ENCODE measurements at places on chromosomes 12 and 14.

DNA sequence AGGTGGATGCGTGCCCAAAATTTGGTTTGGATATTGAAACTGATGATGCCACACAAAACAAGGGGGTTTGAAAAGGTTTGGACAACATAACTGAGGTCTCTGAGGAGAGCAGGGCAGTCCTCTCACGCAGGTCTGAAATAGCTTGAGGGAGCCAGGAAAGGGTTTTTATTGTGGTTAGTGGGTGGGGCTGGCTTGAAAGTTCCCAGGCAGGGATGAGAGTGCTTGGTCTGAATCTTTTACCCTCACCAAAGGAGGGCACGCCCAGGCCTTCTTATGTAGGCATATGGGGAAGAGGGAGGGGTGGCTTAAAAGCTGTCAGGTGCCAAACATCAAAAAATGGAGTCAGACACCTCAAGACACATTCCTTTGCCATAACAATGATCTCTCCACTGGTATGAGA is 493.1 kb upstream of the CCDC196 start:
- no peak for DNase-seq

DNA sequence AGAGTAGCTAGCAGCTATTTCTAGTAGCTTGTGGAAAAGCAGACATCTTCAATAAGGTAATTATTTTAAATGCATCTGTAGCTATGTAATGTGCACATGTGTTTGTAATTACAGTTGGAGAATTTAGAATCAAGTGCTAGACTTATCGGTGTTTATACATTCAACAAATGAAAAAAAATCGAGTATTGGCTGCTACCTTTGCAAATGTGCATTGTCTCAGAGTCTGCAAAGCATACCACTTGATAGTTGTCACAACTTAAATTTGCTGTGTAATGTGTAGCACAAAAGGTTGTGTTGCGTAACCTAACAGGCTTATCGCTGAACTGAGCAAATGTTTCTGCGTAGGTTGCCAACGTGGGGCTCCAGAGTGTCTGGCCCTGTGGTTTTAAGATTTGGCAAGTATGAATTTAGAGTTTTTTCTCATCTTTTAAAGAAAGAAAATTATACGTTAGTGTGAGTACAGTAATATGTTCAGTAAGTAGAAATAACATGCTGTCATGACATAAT is 44.3 kb downstream of the TMTC2 start:
- no peak for DNase-seq

DNA sequence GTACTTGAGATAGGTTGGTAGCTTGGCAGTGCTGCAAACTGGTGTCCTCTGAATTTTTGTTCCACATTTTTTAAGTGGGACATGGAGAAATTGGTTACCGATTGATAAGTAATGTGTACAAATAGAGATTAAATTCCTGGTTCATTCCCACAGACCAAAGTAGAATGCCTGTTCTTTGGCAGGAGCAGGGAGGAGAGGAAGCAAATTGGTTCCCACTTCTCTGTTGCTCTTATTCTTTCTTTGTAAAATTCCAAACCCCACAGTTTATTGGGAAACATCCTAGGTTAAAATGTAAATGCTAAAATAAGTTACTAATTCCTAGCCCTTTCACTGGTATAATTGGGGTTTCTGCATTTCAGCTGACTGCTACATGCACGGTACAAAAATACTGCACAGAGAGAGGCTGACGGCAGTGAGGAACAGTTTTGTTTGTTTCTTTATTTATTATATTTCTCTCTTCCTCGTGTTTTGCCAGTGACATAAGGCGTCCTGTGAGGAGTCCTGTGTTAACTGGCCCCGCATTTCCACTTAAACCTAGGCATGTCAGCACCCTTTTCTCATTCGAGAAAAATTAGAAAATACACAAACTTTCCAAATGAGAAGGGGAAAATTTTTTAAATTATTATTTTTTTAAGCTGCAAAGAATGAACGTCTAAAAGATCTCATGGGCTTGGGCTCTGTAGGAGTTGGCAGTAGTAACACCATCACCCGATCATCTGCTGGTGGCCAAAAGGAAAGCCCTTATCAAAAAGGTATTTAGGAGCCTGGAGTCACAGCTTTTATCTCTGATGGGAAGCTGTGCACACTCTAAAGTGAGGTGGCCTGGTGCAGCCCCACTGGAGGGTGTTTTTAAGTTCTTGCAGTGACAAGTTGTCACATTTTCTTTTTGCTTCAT is 25.4 kb upstream of the BCL7A start:
- no peak for DNase-seq

- no peak for DNase-seq
Measured at GRCh38 chr12:48980953-48981756, 3.0 kb downstream of the WNT1 start.

DNA sequence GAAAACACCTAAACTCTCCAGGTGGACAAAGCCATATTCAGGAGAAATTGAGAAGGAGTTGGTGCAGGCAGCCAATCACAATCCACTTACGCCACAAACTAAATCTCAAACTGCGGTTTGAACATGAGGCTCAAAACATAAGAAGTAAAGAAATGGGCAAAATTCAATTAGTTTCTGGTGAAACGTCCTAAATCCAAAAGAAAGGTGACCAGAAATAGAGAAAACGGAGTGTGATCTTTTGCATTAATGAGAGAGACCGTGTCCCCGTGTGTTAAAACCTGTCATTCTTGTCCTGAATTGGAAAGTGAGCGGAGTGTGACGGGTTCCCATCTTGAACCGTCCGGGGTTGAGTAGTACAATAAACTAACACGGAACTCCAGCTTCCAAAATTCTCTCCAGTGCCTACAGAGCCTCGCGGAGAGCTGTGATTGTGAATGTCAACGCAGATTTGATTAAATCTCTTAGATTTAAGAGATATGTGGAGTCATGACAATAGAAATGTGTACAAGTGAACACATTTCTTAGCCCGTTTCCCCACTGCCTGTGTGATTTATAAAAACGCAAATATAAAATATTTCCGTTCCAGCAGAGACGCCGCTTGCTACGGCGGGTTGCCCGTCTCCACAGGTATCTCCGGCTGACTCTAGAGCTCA is 595 bp upstream of the METAP2 start:
- DNase-seq = peak; percentile 22

DNA sequence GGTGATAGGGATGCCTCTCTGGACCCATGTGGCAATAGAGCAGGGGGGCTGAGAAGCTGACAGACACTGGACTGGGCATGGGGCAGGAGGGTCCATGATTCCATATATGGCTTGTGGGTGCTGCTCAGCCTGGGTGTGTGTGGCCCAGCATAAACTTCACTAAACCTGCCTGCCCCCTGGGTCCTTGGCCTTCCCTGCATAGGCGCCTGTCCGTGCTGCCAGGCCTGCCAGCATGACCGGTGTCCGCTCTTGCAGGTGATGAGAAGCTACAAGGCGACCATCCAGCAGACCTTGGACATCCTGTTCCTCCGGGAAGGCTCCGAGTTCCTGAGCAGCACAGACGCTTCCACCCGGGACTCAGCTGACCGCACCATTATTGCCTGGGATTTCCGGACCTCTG is 61.6 kb downstream of the BEGAIN start:
- no peak for DNase-seq

GRCh38 chr14:47392326-47392725 is 283.1 kb downstream of the MDGA2 start:
- no peak for DNase-seq

GRCh38 chr12:92432724-92433441 is 269.9 kb upstream of the PLEKHG7 start:
- no peak for DNase-seq

GRCh38 chr12:46534327-46534840 is 161.8 kb upstream of the SLC38A2 start:
- DNase-seq = no peak

DNA sequence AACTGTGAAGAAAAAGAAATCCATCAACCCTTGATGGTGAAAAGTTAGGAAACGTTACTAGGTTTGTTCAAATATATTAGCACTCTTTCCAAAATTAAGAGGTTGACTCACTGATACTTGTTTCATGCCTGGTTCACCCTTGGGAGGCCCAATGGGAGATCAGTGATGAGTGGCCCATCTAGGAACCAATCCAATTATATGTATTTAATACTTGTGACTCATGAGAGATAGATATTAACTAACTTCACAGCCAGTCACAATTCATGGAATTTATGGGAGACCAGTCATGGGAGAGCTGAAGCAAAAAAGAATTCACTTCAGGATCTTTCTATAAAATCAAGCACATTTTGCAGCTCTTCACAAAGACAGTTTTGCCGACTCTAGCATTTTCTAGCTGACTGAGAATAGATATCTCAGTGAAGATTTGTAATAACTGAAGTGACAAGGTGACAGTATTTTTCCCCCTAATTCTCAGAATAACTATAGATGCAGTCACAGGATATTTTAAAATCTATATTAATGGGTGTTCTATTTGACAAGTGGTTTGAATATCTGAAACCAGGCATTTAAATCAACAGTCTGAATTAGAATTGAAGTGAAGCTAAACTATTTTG is 230.2 kb downstream of the EPS8 start:
- peak; percentile 47 for DNase-seq

DNA sequence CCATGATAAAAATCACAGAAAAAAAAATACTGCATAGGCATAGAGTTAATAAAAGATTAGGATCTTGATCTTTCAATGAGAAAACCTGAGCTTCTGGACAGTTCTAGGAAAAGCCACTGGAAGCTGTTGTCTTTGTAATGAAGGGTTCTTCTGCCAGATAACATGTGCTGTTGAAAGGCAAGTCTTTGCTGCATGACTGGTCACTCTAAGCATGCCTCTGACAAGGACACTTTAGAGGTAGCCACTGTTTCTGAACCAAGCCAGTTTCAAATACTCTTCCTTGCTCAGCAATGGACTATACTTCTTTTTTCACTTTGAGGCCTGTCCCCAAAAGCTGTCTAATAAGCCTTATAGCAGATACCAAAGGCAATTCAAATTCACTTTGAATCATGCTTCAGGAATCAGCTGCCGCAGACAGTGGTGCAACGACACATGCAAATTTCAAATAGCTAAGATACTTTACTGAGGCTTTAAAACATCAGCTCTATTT is 70.2 kb downstream of the BTG1 start:
- DNase-seq = no peak

GRCh38 chr12:25698772-25699171 is 145.7 kb upstream of the LMNTD1 start:
- DNase-seq = no peak

- DNase-seq = no peak
Measured at GRCh38 chr12:49901026-49901425, 2.7 kb downstream of the FAIM2 start.

DNA sequence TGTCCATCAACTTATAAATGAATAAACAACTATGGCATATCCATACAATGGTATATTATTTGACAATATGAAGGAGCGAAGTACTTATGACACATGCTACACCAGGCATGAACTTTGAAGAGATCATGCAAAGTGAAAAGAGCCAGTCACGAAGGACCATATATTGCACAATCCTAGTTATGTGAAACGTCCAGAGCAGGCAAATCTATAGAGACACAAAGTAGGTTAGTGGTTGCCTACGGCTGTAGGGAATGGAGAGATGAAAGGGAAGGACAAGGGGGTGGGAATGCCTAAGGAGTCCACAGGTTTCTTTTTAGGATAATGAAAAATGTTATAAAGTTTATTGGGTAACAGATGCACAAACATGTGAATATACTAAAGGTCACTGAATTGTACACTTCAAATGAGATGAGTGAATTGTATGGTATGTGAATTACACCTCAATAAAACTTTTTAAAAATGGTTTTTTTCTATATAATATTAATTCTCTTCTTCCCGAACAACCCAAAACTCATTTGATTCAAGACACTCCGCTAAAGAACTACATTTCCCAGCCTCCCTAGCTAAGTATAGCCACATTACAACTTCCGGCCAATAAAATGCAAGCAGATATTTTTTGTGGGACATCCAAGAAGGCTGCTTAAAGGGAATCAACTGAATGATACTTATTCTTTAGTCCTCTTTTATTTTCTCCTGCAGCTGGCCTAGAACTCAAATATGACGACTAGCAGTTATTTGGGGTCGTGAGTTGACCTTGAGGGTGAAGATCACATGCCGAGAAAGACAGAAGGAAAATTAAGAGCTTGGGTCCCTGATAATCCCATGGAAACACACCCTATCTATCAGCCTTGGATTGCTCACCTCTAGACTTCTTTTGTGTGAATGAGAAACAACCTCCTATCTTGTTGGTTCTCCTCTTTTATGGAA is 187.2 kb downstream of the TTC8 start:
- no peak for DNase-seq

DNA sequence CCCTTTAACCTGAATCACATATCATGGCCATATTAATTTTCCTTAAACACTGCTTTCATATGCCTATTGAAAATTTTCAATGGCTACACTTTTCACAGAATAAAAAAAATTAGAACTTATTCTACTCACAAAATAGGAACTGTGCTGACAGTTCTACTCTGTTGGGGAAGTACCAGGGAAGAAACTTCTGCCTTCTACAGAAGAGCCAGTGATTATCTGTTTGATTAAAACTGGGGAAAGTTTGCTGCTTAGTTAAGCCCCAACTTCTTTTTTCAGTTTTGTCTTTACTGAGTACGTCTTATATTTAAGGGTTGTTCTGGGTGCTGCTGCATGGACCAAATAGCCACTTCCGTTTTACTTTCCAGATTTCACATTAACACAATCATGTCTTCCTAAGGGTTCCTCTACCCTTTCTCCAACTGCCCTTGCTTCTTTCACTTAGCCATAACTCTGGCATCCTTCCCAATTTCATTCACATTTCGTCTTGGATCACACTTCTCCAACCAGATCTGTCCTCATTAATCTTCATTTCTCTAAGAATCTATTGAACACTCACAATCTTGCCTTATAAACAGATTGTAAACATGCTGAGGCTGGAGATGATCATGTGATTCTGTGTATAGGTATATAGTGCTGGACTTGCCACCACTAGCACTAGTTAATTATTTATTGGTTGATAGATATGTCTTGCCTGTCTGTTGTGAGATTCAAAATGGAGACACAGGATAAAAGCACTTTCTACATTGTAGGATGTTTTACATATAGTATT is 1.9 kb upstream of the SEL1L start:
- no peak for DNase-seq

GRCh38 chr14:63938198-63939005 is 85.6 kb downstream of the SYNE2 start:
- peak; percentile 37 for DNase-seq

GRCh38 chr12:83145325-83145840 is 458.7 kb downstream of the TMTC2 start:
- no peak for DNase-seq

- no peak for DNase-seq
Measured at GRCh38 chr12:47954467-47955045, 8.8 kb upstream of the TMEM106C start.

DNA sequence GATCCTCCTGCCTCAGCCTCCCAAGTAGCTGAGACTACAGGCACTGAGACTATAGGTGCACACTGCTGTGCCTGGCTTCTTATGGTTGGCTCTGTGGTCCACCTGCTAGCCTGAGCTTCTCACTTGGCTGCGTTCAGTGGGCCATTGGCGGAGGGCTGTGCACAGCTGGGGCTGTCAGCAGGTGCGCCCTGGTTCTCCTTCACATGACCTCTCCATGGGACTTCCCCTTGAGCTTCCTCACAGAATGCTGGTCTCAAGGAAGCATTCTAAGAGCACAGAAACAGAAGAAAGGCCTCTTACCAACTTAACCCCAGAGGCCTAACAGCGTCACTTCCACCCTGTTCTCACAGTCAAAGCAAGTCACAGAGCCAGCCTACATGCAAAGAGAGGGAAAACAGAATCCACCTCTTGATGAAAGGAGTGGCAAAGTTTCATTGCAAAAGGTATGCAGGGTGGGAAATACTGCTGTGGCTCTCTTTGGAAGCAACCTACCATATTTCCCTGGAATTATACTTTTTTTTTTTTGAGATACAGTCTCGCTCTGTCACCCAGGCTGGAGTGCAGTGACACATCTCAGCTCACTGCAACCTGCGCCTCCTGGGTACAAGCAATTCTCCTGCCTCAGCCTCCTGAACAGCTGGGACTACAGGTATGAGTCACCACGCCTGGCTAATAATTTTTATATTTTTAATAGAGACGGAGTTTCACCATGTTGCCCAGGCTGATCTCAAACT is 9.3 kb downstream of the RILPL2 start:
- DNase-seq = peak; percentile 64

Measured in activated CD4-positive, alpha-beta T cell treated with anti-CD3 and anti-CD28 coated beads, Interleukin-2, Interleukin-4, amounts not matched to agents 100 ng/mL and 50 ng/mL, durations not matched to agents 16 hours and 8 hours (primary cell).